Activated CD4-positive, alpha-beta T cell treated with anti-CD3 and anti-CD28 coated beads, Interleukin-2, amount 50 U/mL, for 48 hours (primary cell): ENCODE measurements at places on chromosomes 1 and 21.
A peak's percentile ranks its signal among the peaks of the same experiment; 100 is the strongest.

DNA sequence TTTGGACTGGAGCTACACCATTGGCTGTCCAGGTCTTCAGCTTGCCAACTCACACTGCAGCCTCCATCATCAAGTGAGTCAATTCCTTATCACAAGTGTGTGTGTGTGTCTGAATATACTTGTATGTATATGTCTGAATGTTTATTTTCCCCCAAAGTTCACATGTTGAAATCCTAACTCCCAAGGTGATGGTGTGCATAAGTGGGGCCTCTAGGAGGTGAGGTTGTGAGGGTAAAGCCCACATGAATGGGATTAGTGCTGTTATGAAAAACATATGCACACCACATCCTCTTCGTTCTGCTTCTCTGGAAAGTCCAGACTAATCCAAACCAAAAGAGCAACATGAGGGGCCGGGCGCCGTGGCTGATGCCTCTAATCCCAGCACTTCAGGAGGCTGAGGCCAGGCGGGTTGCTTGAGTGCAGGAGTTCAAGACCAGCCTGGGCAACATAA is 48.7 kb upstream of the LBR start:
- DNase-seq: no peak

- no peak for DNase-seq
Measured at GRCh38 chr1:21338573-21339355, 48.5 kb upstream of the ECE1 start.

DNA sequence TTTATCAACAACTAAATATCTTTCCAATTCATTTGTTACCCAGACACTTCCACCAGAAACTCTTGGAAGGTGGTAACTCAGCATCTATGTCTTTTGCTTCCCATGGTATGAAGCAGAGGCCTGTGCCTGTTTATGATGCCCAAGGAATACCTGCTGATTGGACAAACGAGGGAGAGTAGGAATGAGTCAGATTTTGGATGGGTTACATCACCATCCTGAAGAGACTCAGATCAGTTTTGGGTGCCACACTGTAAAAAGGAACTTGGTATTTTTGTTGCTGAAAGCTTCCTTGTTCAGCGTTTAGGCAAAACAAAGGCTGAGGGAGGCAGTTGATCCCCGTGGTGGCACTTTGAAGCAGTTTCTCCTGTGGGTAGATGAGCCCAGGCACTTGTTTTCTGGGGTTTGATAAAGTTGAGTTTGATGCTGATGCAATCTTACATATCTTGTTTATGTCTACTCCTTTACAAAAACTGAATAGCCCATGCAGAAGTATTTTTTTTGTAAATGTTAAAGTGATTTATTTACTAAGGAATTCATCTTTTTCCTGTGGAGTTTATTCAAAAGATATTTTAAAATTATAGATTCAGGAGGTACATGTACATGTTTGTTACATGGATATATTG is 26.7 kb upstream of the CYP4X1 start:
- DNase-seq: no peak

- DNase-seq: no peak
Measured at GRCh38 chr1:182181167-182181572, 119.7 kb upstream of the ZNF648 start.

GRCh38 chr1:180533266-180533987 is 25.3 kb upstream of the OVAAL start:
- DNase-seq: peak; percentile 80

DNA sequence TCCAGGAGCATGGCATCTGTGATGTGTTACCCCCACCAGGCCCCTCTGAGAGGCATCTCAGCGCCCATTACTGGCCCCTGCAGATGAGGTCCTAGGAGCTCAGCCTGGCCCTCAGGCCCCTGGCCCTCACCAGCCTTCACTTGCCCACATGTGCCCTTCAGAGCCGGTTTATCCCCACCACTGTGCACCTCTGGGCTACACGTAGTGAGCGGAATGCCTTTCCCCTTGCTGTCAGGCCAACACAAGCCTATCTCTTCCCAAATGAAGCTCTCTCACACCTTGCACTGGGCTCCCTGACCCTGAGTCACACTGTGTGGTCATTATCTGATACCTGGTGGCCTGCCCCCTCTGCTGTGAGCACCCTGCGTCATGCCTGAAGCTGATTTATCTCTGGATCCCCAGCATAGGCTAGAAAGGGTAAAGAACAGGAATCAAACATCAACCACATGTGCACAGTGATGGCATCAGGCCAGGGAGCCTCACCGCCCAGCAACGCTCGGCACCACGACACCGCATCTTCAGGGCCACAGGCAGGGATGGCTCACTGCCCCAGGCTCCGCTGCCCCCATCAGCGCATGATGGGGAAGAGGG is 49.1 kb downstream of the GLIS1 start:
- DNase-seq: no peak

DNA sequence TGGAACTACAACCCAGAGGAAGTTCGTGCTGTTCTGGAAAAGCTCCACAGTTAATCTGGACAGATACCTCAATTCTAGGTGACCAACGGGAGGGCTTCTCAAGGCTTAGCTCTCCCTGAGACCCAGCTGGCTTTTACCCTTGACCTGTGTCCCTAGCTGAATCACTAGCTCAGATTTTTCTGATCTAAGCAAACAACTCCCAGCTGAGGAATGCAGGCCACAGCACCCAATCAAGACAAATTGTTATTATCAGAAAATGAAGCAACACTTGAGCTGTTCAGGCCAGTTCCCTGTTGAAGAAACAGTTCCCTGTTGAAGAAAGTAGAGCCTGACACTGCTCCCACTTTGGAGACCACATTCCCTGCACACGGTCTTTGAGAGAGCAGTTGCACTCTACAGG is 16.0 kb downstream of the DIO1 start:
- DNase-seq: no peak

- DNase-seq: no peak
Measured at GRCh38 chr1:91635763-91636162, 135.1 kb downstream of the CDC7 start.

GRCh38 chr1:227774821-227775661 is 39.8 kb downstream of the SNAP47 start:
- no peak for DNase-seq

DNA sequence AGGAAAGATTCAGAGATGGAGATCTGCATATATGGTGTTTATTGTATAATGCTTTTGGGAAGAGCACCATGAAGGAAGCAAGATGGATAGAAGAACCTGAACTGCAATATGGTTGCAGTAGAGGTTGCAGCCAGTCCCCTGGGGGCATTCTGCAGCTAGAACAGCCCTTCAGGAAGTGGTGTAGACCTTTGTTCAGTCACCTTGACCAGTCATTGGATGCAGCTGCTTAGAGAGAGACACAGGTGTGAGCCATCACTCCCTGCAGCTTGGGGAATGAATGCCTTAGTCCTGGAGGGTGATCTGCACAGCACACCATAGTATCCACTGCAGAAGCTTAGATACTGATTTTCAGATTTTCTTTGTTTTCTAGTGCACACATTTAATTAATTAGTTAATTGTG is 42.3 kb downstream of the NEK7 start:
- no peak for DNase-seq

DNA sequence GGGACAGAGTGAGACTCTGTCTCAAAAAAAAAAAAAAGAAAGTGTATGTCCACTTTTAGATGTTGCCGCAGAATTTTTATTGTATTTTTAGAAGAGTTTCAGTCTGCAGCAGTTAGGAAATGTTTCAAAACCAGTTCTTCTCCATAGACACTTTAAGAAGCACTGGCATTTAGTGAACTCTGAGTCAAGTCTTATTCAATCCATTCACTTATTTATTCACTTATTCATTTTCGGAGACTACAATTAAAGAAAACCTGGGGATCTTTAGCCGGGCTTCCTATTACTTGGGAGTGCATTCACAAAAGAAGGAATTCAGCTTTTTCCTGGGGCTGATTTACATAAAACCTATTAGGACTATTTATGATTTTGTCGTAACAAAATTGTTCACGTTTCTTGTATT is 12.3 kb downstream of the RCAN3 start:
- DNase-seq: no peak

DNA sequence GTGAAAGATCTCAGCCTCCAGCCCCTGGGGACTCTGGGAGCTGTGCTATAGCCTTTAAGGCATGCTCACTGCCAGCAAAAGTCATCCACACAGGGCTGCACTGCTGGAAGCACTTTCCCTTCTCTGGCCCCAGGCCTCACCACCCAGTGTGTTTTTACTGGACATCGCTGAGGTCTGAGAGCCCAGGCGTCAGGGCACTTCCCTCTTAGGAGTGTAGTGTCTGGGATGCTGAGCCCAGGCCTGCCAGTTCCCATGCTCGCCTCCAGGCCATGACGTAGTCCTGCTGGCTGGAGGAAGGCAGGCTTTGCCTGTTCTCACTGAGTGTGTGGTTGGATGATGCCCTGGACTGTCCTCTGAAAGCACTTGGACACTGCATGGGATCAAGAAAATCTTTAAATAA is 101.2 kb downstream of the GDAP2 start:
- DNase-seq: no peak

- DNase-seq: no peak
Measured at GRCh38 chr1:48616710-48617109, 144.7 kb upstream of the SPATA6 start.

GRCh38 chr1:7516929-7517328 is 254.2 kb upstream of the VAMP3 start:
- DNase-seq: no peak

- no peak for DNase-seq
Measured at GRCh38 chr1:109963864-109964263, 20.7 kb upstream of the AHCYL1 start.

DNA sequence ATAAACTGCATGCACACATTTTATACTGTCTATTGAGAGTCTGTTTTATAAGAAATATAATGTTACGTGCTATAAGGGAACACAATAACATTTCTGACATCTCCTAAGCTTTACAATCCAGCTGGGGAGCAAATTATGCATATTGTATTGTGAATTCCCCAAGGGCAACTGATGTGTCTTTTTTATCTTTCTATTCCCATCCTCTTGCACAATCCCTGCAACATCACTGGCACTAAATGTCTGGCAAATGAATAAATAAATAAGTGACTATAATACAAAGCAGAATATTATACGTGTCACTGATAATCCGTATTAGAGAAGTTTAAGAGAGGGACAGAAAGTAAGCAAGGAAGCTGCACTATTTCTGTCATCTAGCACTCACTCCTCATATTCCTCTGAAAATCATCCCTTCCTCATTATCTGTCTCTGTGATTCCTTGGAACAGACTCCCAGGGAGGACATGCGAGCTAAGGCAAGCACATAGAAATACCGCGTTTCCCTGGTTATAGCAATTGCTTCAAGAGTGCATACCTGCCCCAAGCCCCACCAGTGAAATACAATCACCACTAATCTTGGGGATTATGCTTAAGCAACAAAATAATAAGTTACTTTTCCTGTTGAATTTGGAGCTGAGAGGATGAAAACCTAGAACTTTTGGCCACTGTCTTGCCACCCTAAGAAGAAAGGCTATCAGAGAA is 205.4 kb downstream of the SMYD3 start:
- no peak for DNase-seq

- peak; percentile 69 for DNase-seq
Measured at GRCh38 chr1:150233359-150234308, 2.3 kb downstream of the ANP32E start.

DNA sequence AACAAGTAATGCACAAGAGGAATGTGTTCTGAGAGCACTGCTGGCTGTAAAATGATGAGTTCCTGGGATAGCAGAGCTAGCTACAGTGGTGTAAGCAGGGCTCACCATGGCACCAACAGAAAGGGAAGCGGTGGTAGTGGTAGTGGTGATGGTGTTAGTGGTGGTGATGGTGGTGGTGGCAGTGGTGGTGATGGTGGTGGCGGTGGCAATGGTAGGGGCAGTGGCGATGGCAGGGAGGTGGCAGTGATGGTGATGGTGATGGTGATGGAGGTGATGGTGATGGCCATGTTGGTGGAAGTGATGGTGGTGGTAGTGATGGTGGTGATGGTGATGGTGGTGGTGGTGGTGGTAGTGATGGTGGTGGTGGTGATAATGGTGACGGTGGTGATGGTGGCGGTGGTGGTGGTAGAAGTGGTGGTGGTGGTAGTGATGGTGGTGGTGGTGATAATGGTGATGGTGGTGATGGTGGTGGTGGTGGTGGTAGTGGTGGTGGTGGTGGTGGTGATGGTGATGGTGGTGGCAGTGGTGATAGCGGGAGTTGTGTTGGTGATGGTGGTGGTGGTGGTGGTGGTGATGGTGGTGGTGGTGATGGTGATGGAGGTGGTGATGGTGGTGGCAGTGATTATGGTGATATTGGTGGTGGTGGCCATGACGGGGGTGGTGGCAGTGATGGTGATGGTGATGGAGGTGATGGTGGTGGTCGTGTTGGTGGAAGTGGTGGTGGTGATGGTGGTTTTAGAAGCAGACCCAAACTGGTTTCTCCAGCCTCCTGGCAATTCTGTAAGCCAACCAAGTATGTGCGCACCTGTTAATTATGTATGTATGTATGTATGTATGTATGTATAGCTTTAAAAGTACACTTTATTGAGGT is 254.1 kb downstream of the TRABD2B start:
- DNase-seq: no peak

DNA sequence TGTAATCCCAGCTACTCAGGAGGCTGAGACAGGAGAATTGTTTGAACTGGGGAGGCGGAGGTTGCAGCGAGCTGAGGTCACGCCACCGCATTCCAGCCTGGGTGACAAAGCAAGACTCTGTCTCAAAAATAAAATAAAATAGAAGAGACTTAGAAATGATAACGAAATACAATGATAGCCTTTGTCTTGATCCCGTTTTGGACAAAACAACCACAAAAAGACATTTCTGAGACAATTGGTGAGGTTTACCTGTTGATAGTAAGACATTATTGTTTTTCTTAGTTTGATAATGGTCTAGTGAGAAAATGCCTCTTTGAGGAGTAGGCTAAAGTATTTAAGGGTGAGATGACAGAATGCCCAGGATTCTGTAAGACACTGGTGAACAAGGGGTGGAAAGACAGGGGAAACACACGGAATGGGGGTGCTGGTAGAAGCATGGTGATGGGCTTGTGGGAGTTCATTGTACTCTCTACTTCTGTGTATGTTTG is 11.9 kb upstream of the SHE start:
- no peak for DNase-seq

- peak; percentile 38 for DNase-seq
Measured at GRCh38 chr1:89519779-89520358, 4.8 kb upstream of the LRRC8B start.

DNA sequence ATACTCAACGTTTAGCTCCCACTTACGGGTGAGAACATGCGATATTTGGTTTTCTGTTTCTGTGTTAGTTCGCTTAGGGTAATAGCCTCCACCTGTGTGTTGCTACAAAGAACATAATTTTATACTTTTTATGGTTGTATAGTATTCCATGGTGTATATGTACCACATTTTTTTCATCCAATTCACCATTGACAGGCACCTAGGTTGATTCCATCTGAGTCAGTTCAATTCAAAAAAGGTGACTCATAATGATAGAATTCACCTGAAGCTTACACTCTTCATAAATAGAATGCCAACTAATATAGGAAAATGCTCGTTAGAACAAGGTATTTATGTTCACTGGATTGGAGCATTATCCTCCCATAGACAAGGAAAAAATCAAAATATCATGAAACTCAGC is 38.5 kb downstream of the RGS4 start:
- DNase-seq: no peak

GRCh38 chr1:177858332-177858821 is 111.5 kb downstream of the SEC16B start:
- DNase-seq: no peak

- no peak for DNase-seq
Measured at GRCh38 chr21:21226472-21226871, 228.3 kb downstream of the NCAM2 start.

GRCh38 chr1:60898987-60899386 is 183.4 kb upstream of the NFIA start:
- DNase-seq: peak; percentile 6
